ENCODE measurements at places on chromosomes 12 and 14.
A peak's percentile ranks its signal among the peaks of the same experiment; 100 is the strongest.

DNA sequence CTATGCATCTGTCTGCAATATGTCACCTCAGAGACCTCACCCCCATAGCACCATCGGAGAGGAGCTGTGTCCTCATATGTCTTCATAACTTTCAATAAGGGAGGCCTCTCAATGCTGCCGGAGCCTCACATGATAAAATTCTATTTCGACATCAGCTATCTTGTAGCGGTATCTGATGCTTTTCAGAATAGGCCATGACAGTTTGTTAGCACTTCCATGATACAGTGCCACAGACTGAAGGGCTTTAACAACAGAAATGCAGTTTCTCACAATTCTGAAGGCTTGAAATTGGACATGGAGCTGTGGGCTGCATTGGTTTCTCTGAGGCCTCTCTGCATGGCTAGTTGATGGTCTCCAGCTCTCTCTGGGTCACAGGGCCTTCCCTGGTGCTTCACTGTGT is 125.0 kb upstream of the PZP start:
- DNase-seq: no peak

DNA sequence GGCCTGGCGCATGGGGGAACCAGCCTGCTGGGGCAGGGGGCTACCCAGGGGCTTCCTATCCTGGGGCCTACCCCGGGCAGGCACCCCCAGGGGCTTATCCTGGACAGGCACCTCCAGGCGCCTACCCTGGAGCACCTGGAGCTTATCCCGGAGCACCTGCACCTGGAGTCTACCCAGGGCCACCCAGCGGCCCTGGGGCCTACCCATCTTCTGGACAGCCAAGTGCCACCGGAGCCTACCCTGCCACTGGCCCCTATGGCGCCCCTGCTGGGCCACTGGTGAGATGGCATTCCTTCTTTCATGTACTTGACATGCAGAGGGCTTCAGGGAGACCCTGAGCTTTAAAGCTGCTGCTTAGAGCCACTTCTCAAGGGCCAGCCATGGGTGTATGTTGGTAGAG is 9.0 kb downstream of the LGALS3 start:
- no peak for DNase-seq

DNA sequence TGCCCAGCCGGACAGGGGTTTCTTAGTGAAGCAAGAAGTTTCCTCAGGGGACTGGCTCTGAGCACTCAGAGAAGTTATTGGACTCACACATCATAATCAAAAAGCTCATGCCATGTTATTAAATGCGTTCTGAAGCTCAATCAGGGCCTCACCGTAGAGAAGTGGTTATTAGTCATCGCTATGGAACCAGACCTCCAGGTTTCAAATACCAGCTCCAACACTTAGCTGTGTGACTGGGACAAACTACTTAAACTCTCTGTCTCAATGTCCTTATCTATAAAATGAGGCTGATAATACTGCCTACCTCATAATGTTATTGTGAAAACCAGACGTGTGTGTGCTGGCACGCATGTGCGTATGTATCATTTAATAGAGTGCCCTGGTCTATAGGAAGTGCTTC is 7.3 kb downstream of the STAT6 start:
- no peak for DNase-seq

GRCh38 chr14:69612783-69613130 is 1.4 kb downstream of the SUSD6 start:
- no peak for DNase-seq

DNA sequence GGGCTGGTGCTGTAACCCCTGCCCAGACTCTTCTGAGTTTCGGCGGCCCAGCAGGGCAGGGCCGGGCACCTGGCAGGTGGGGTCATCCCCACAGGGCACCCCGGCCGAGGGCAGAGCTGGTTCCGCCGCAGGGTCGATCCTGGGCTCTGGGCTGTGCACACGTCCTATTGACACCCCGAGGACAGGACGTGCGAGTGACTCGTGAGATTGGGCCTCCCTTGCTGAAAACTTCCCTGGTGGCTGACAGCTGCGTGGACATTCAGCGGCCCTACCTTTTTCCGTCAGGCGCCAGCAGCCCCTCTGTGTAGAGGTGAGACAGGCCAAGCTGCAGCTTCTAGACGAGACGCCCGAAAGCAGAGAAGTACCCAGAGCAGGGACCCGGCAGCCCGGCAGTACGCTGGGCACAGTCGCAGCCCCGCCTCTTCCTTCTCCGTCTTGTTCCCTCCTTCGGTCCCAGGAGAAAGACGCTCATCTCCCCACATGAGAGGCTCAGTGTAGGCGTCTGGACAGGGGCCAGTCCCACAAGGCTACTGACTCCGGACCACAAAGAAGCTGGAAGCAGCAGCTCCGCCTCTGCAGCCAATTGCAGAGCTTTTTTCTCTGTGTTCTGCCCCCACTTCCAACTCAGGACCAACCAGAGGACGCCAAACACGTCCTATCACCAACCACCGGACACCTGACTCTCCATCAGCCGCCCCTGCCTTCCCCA is at the start of gene LRCOL1:
LRCOL1 (minus strand) TSS at position 532 of the 709 bp plus-strand sequence. CDS start 4,331 bp downstream, outside the sequence.
- peak; percentile 20 for DNase-seq

GRCh38 chr14:60566101-60566500 is 57.2 kb downstream of the SIX6 start:
- DNase-seq: no peak

DNA sequence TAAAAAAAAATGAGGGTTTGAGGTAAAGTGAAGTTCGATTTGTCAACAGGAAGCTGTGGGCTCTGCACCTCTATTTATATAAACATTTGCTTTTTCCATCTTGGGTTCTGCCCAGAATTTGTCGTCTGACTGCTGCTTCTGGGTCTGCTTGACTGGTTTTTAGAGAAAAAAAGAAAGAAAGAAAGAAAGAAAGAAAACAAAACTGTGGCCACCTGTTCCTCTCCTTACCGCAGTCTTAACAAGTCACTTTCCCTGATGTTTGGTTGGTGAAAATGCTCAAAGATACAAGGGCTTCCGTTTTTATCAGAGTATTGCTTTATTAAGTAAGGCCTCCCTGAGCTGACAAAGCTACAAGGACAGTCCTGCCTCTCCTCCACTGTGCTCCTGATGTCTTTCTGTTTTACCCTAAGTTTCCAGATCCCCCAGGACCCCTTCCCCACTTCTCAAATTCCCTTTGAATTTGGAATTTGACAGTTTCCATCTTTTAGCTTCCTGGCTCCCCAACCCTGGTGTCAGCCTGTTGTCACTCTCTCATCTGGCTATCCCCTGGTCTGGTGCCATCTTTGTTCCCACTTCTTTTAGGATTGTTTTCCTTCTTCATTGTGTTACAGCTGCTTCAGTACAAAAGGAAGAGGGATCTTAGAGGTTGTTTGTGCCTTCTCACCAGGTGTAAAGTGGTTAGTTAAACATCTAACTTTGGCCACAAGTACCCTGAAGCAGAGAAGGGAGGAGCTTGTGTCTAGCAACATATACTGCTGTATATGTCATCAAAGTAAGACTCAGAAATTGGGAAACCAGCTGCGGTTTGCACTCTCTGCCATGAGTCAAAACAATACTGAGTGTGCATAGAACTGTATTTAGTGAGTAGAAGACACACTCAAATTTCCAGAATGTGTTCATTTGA is 18.0 kb downstream of the MFAP5 start:
- DNase-seq: no peak

DNA sequence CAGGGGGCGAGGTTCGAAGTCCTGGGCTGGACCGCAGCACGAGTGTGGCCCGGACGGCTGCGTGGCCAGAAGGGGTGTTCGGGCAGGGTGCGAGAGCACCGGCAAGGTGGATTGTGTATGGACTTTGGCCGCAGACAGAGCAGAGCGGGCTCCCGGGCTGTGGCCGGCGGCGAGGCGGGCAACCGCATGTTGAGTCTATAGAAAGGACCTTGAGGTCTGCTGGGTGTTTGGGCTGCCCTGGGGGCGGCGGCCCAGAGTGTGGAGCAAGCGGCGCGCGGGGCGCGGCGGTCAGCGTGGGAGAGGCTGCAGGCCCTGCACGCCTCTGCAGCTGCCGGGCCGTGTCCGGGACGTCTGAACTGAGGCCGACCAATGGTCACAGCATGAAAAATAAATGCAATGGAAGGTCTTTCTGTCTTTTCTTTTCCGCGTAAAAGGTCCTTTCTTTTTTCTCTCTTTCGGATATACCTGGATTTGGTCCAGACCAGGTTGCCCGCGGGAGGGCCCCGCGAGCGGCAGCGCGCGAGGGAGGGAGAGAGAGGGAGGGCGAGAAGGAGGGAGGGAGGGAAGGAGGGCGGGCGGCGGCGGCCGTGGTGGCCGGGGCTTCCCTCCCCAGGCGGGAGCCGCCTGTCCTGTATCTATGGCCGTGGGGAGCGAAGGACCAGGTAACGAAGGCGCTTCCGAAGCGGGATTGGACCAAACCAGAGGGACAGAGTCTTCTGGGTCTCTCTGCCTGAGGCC is 5.5 kb upstream of the HOXC9 start:
- DNase-seq: no peak

All from Kasumi-1 (cell line).